ENCODE measurements at places on chromosomes 5 and 9.

- DNase-seq, result peak; percentile 47
Observed at GRCh38 chr9:37374892-37375291, 47.6 kb upstream of the GRHPR start.

DNA sequence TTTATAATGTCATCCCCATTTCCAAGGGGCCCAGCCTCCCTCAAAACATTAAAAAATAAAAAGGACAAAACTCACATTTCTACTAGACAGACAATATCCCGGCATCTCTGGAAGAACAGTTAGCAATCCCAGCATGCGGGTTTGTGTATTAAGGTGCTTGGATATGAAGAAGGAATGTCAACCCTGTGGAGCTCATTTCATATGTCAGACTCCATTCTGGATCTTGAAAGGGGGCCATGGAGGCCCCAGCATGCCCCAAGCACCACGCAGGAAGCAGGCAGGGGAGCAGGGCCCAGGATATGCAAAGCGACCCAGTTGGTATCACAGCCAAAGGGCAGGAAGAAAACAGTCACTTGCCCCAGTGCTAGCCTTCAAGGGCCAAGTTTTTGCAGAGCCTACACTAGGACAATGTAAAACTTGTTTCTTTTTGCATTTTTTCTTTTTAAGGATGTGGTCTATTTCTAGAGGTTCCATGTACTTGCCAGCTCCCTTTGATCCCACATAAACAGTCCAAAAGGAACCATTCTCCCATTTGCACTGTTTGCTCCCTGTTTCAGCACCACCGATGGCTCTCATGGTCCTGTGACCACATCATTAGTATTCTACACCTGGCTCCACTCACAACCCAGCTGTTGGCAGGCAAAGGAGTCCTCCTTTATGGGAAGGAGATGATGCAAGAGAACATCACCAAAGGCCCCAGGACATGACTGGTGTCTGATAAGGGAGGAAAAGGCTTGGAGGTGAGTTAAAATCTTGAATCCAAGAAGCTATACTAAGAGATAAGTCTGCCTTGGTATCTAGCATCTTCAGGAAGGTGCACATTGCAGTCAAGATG lies 58.3 kb downstream of the FGF1 start:
- DNase-seq, result no peak

DNA sequence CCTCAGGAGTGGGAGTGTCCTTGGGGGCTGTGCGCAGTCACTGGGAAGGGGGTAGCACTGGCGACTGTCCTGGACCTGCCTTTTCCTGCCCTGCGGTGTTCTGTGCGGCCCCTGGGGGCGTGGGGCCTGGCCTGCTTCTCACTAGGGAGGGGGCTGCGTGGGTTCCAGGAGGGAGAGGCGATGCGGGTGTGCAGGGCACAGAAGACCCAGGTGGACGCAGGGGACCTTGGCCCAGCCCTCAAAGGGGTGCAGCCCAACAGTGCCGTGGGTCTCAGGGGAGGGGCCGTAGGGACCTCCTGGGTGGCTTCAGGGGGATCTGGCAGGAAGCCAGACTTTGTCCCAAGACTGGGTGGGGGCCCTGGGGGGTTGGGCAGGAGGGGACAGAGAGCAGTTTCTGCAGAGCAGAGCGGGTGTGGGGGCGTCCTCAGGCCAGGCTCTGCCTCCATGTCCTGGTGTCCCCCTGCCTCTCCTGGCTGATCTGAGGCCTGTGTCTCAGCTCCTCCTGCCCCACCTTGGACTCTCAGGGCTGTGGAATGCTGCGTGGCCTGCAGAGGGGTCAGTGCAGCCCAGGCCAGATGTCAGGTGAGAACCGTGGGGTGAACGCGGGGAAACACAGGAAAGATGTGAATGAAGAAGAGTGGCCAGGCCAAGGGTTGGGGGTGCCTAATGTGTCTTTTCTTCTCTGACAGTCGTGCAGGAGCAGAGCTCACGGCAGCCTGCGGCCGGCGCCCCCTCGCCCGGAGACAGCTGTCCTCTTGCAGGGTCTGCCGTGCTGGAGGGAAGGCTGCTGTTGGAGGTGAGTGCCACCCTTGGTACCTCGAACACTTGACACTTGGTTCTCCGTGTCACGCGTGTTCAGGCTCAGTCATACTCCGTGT lies 54.6 kb downstream of the AHRR start:
- DNase-seq, result peak; percentile 16

- DNase-seq, result no peak
Observed at GRCh38 chr5:100574716-100575115, 39.5 kb downstream of the FAM174A start.

- DNase-seq, result peak; percentile 87
Observed at GRCh38 chr5:134545070-134545868, 19.8 kb downstream of the JADE2 start.

DNA sequence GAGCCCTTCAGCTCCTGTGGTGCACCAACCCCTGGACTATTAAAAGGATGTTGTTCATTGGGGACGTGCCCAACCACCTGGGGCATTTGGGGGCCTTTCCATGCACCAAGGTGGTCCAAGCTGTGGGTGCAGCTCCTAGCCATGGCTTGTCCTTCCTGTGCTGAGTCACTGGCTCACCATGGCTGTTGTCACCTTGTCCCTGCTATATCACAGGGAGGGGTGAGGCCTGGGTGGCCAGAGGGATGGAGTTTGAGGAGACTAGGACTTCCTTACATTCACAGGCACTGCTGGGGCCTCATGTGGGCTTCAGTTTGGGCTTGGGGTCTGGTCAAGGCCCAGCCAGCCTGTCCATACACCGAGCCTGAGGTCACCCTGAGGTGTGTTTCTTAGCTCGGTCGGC lies 45.5 kb downstream of the PHF2 start:
- DNase-seq, result no peak

DNA sequence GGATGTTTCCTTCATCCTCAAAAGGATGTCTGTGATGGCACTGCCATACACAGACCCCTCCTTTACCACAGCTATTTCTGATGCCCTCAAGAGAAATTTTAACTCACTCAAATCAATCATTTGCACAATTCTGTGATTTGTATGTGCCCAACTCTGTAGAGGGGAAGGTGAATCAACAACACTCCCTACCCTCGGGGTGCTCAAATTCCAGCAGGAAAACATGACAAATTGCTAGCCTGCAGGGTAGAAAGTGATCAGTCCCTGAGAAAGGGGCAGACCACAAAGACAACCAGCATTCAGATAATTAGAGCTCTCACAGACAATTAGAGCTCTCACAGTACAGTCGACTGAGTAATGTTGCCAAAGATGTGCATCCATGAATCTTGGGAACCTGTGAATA lies 45.3 kb upstream of the FOXE1 start:
- DNase-seq, result no peak

All from femur (tissue), 1 donor.